ENCODE measurements at places on chromosomes 12 and 14. TPM values are rescaled to one million over a fixed set of nuclear protein-coding genes. Genes with fewer than 3 reads are reported as not detected.

MYH6 gene
- not detected for total RNA-seq

NPC2 gene
- total RNA-seq: 138 TPM

RNASE2 gene
- not detected for total RNA-seq

GPR84 gene
- not detected for total RNA-seq

CINP gene
- total RNA-seq: 83.6 TPM

LRRIQ1 gene
- total RNA-seq: 0.40 TPM

MDGA2 gene
- total RNA-seq: 0.04 TPM

CCDC92 gene
- 9.7 TPM for total RNA-seq

- no peak for DNase-seq
These were observed 255.9 kb upstream of the ARID2 start for GRCh38 chr12:45473636-45474035.

GRCh38 chr12:123599721-123600120, 2.2 kb upstream of the DDX55 start:
- DNase-seq: no peak

- DNase-seq: peak; percentile 20
These were observed 13.2 kb downstream of the ZNF219 start for GRCh38 chr14:21084998-21085853.

DNA sequence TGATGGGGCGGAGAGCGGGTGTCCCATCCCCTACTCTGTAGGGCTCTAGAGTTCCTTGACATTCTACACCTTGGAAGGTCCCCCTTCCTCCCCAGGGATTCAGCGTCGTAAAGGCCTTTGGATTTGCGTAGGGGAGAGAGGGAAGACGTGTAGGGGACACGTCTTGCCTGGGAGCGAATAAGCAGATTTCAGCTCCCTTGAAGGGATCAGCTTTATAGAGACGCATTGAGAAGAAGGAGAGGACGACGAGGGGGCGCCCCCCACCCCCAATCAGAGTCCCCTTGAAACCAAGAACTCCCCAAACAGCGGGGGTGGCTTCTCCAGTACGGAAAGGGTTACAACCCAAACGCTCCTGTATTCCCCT, 324 bp downstream of the CALCOCO1 start:
- peak; percentile 17 for DNase-seq

GRCh38 chr12:92529944-92530343, 172.8 kb upstream of the PLEKHG7 start:
- DNase-seq: no peak

DNA sequence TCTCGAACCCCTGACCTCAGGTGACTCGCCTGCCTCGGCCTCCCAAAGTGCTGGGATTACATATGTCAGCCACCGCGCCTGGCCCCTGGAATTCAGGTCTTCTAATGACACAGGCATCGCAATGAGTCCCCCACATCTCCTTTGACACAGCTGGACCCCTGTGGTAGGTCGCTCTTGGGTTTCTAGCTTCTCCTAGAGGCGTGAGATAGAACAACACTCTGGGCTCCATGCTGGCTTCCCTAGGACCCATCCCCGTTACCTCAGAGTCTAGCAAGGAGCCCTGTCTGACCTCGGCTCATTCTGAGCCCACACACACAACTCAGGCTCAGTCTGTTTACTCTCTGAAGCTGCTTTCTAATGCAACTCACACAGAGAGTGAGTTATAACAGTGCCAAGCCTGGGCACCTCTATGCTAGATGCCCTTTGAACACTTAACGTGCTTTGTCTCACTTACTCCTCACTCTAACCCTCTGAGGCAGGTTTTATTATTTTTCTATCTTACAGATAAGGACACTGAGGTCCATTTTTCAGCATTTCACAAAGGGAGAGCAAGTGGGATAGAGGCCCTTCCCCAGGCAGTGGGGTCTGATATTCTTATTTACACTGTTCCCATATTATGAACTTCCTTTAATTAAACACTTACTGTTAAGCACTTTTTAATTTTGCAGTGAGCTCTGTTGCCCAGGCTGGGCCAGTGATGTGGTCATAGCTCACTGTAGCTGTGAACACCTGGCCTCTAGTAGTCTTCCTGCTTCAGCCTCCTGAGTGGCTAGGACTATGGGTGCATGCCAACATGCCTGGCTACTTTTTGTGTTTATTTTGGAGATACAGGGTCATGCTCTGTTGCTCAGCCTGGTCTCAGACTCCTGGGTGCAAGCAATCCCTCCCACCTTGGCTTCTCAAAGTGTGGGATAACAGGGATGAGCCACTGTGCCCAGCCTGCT, 40.6 kb upstream of the RBM19 start:
- DNase-seq: no peak

GRCh38 chr12:1115484-1116231, 124.6 kb downstream of the ERC1 start:
- peak; percentile 79 for DNase-seq

DNA sequence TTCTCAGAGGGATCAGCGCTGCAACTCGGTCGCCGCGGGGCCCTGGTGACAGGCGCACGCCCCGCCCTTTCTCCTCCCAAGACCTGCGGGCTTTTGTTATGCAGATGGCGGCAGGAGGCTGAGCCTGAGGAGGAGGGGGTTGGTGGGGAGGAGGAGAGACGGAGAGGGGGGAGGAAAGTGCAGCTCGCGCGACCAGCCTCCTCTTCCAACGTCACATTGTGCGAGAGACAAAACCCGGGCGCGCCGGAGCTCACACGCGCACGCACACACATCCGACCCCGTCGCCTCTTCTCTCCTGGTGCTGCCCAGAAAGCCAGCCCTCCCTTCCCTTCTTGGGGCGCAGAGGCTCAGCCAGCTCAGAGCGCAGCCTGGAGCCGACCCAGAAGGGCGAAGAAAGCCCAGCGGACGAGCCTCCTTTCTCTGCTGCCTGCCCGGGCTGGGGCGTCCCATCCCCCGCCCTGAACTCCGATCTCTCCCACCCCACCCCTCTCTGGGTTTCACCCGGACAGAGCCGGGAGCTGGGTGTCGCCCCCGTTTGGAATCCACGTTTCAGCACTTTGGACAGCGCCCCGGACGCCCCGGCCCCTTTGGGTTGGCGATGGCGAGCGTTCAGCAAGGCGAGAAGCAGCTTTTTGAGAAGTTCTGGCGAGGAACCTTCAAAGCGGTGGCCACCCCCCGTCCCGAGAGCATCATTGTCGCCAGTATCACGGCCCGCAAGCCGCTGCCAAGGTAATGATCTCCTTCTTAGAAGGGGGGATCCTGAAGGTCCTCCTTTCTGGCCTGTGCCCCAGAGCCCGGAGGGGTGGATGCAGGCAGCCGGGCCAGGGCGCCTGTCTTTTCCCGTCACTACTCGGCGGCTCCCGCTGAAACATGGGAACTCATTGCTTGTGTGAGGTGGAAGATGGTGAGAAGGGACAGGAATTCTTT, at the start of gene SRRM4:
TSS of gene SRRM4 (plus strand) at position 257 of the 927 bp plus-strand sequence. CDS start at position 599, 342 bp downstream.
- DNase-seq: no peak

- DNase-seq: peak; percentile 57
These were observed 3.4 kb downstream of the ARG2 start for GRCh38 chr14:67623114-67623513.

- no peak for DNase-seq
These were observed 68.4 kb upstream of the ASPG start for GRCh38 chr14:104016873-104017650.

DNA sequence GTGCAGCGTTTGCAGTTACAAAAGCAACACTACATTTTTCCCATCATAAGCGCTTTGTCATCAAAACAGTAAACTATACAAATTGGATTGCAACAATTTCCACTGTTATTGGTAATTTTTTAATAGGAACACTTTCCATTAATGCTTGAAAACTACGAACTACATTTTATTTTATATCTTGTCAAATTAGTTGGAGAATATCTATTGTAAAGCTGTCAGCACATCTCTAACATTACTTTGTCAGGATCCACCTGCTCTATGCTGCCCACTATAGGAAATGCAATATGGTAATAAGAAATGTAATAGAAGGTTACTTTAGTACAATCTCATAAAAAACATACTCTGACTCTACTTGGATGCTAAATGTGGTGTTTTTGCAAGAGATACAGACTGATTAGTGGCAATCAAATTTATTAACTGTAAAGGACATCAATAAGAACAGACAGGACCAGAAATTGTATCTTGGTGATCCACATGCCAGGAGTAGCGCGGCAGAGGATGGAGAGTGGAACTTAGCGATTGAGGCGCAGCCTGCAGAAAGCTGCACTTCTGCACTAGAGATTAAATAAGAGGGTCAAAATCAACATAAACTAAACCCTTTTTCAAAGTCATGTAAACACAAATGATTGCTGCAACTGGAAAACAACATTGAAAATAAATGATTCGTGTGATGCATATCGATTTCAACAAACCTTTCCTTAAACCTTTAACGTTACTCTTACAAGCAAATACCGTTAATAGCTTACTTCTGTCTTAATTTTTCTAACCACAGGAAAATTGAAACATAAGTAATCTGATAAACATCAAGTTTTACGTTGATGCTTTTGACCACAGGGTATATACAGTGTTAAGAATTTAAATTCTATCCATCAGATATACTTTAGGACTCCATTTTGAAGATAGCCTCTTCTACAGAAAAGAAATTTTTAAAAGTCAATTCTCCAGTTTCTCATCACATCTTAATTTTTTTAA, 3.6 kb upstream of the ARID2 start:
- DNase-seq: peak; percentile 63

DNA sequence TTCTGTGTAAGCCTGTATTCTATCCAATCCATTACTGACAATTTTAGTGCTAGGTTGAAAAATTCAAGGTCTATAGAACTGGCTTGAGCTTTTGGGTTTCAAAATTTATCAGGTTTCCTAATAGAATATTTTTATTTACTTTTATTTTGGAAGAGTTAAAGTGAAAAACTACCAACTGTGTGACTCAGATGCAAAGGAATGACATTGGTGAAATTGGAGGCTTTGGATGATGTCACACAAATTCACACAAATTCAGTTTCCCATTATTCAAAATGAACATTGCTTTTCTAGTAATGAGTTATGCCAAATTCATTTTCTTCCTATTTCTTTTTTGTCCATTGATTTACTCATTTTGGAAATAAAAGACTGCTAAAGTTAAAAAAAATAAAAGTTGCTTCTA, 186.9 kb downstream of the ALX1 start:
- DNase-seq: peak; percentile 66

GRCh38 chr14:54610051-54610977, 43.4 kb downstream of the SAMD4A start:
- no peak for DNase-seq

GRCh38 chr12:110278255-110278536, 2.9 kb upstream of the ATP2A2 start:
- no peak for DNase-seq

DNA sequence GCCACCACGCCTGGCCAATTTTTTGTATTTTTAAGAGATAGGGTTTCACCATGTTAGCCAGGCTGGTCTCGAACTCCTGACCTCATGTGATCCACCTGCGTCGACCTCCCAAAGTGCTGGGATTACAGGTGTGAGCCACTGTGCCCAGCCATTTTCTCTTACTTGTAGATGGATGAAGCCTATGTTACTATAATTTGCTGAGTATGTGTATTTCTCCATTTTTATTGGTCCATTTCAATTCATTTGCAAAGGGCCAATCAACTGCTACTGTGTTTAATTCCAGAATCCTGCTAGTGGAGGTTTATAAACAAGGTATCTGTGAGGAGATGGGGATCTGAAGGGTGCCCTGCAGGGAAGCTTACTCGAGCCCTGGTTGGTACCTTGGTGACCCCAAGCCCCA, 101.7 kb upstream of the MAX start:
- DNase-seq: no peak

DNA sequence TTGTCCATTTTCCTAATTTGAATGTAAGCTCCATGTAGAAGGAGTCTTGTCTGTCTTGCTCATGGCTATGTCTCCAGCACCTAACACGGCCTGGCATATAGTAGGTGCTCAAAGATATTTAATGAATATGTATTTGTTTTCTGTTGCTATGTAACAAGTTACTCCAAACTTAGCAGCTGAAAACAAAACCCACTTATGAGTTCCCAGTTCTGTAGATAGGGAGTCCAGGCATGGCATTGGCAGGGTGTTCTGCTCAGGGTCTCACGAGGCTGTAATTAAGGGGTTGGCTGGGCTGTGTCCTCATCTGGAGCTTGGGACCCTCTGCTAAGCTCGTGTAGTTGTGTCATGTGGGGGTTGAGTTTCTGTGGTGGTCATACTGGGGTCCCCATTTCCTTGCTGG, 106.0 kb downstream of the AACS start:
- DNase-seq: no peak

DNA sequence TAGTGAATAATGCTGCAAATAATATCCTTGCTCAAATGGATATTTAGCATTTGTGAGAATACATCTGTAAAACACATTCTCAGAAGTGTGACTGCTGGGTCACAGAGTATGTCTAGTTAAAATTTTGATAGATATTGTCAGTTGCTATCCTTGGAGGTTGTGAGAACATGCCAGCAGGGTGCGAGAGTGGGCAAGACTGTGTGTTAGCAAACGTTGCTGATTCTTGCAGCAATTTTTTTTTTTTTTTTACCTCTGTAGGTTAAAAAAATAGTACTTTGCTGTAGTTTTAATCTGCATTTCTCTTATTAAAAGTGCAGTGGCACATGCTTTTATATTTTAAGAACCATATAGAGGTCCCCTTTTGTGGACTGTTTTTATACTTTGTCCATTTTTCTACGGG, 4.5 kb upstream of the NYNRIN start:
- DNase-seq: peak; percentile 13

DNA sequence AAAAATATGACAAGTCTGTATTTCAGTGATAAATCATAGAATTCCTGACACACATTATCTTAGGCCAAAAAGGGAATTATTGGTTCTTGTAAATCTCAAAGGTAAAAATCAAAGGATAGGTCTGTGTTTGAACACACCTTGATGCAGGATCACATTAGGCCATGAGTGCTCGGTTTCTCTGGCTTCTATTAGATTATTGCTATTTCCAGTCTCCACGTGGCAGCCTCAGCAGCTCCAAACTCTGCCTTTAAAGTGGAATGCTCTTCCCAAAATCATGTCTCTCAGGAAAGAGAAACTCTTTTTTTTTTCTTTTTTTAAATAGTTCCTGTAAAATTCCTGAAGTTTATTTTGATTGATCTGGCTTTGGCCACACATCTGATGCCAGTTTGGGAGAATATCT, 105.6 kb upstream of the FRMD6 start:
- no peak for DNase-seq

DNA sequence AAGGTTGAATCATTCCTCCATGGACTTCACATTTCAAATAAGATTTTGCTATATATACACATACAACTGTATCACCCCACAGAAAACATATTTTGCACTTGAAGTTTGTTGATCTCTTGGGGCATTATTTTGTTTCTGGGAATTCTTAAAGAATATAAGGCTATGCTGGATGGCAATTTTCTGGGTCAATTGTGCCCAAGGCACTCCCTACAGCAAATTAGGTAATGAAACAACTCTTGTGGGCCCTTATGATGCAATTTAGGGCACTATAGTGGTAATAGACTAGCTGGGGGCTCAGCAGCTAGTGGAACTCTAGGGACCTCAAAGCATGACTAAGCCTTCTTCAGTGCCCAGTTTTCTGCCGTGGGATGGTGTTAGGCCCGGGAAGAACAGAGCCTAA, 444.4 kb downstream of the NRXN3 start:
- DNase-seq: no peak

GRCh38 chr12:92145481-92145730, 240 bp downstream of the BTG1 start:
- DNase-seq: no peak

- DNase-seq: no peak
These were observed 13.9 kb upstream of the PRICKLE1 start for GRCh38 chr12:42603246-42603990.

Measured in PC-3 (cell line).